ENCODE measurements at places on chromosomes 7 and 10. TPM values are rescaled to one million over a fixed set of nuclear protein-coding genes. Genes with fewer than 3 reads are reported as not detected.

The SUGCT gene
- 15.5 TPM for total RNA-seq

The HOXA10 gene
- total RNA-seq = 98.8 TPM

The IL6 gene
- total RNA-seq = 0.64 TPM

The MSMB gene
- total RNA-seq = not detected

The TMEM26 gene
- 6.6 TPM for total RNA-seq

The LRIT1 gene
- total RNA-seq = not detected

The ERV3-1 gene
- total RNA-seq = 36.7 TPM

The CREB5 gene
- 22.1 TPM for total RNA-seq

The LGI1 gene
- 3.6 TPM for total RNA-seq

The MNX1 gene
- 0.18 TPM for total RNA-seq

The RBM48 gene
- 15.9 TPM for total RNA-seq

The TMEM178B gene
- total RNA-seq = 0.93 TPM

The DNAJB9 gene
- 48.8 TPM for total RNA-seq

The FAM25C gene
- total RNA-seq = not detected

The CLDN12 gene
- total RNA-seq = 39.9 TPM

The FANK1 gene
- total RNA-seq = 4.9 TPM

The NEUROG3 gene
- total RNA-seq = not detected

The GIMAP8 gene
- 10.6 TPM for total RNA-seq

The TSPAN15 gene
- total RNA-seq = 52.1 TPM

The PCBD1 gene
- 71.8 TPM for total RNA-seq

The IQCE gene
- 13.5 TPM for total RNA-seq

The ABLIM1 gene
- 90.6 TPM for total RNA-seq

The SORBS1 gene
- total RNA-seq = 45.0 TPM

The C7orf57 gene
- total RNA-seq = 0.29 TPM

The CPA1 gene
- 1.9 TPM for total RNA-seq

The ITPRID1 gene
- not detected for total RNA-seq

The PPP1R3A gene
- total RNA-seq = 28.7 TPM

The H2BK1 gene
- not detected for total RNA-seq

The FEZF1 gene
- total RNA-seq = not detected

The CDH23 gene
- 6.7 TPM for total RNA-seq

The RAPGEF5 gene
- total RNA-seq = 138 TPM

The HMX3 gene
- 0.82 TPM for total RNA-seq

The PRF1 gene
- 2.0 TPM for total RNA-seq

The PCDH15 gene
- 6.8 TPM for total RNA-seq

The RHOBTB1 gene
- 44.8 TPM for total RNA-seq

The FAM131B gene
- total RNA-seq = 1.9 TPM

The NUTM2E gene
- total RNA-seq = 0.76 TPM

The LAMB1 gene
- 493 TPM for total RNA-seq

The ST8SIA6 gene
- total RNA-seq = 1.9 TPM

The GIMAP5 gene
- 17.0 TPM for total RNA-seq

The TDRD1 gene
- 0.06 TPM for total RNA-seq

The LBX1 gene
- 1.5 TPM for total RNA-seq

The IKZF1 gene
- 12.7 TPM for total RNA-seq

The HOXA4 gene
- total RNA-seq = 3.7 TPM

The GDF10 gene
- total RNA-seq = 1.6 TPM

The CCL26 gene
- total RNA-seq = not detected

The OR2A42 gene
- total RNA-seq = 0.06 TPM

The CALN1 gene
- total RNA-seq = 0.23 TPM

The TRIM74 gene
- total RNA-seq = 1.6 TPM

The SUN3 gene
- not detected for total RNA-seq

The GIMAP6 gene
- total RNA-seq = 18.9 TPM

The FFAR4 gene
- 0.23 TPM for total RNA-seq

The NPTX2 gene
- 2.3 TPM for total RNA-seq

The ANKRD61 gene
- total RNA-seq = not detected

The LRRC18 gene
- total RNA-seq = 0.23 TPM

All from metanephros (tissue), 2 donors.